ENCODE measurements at places on chromosomes 5 and 9.
A peak's percentile ranks its signal among the peaks of the same experiment; 100 is the strongest.

DNA sequence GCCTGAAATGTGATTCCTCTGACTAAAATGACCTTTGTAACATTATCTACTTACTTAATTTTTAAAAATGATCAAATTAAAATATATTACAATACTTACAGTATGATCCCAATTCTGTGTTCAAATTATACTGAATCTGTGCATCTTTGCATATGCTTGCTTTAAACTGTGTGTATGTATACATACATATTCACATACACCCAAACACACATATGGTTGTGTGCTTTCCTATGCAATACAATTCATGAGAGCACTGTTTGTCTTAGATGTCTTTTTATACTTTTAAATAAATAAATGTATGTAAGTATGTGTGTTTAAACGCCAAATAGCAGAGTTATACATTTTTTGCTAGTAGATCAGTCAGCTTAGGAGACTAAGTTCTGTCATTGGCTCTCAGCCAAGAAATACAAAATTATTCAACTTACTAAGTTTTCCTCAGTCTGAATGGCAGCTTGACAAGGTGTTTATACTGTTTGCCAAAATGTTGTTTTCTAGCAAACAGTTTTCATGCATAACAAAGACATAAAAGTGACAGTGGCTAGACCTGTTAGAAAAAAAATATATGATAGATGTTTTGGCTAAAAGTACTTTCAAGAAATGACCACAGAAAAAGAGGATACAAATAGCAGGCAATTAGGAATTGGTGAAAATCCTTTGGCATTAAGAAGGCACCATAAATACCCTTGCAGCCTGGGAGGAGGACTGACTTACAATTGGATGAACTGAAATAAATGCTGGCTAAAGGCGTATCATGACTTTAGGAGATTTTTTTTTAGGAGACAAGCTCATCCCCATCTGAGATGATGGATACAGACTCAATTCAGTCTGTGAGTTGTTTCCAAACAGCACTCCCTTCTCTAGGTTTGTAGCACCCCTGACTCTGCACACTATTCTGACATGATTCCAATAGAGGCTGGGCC lies 7.9 kb downstream of the TICAM2 start:
- DNase-seq = no peak

DNA sequence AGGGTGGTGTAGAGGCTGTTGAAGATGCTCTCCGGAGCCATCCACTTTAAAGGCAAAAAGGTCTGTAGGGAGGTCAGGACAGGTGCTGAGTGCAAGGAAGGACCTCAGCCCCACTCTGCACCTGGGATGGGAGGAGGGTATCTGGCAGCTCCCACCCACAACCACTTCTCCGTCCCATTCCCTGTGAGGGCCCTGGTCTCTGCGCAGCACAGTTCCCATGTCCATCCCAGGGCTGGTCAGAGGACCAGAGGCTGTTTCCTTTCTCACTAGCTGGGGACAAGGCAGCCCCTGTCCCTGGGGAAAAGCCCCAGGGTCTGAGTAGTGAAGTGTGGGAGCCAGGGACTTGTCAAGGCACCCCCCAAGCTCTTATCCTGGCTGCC lies 33.7 kb upstream of the CSF1R start:
- no peak for DNase-seq

DNA sequence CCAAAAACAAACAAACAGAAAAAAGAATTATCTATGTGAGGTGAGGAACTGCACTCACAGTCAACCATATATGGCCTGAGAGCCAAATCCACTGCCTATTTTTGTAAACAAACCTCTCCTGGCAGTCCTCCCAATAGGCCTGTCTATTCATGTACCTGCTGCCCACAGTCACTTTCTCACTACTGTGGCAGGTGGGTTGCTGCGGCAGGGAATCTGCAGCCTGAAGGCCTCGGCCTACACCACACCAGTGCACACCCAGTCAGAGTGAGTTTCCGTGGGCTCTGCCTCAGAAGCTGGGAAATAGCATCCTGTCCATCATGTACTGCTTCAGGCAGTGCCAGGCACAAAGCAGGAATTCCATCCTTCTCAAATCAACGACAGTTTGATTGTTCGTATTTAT lies 82.3 kb downstream of the SPTLC1 start:
- DNase-seq = no peak

- peak; percentile 42 for DNase-seq
Measured at GRCh38 chr5:153827397-153827796, 211.3 kb downstream of the FAM114A2 start.

DNA sequence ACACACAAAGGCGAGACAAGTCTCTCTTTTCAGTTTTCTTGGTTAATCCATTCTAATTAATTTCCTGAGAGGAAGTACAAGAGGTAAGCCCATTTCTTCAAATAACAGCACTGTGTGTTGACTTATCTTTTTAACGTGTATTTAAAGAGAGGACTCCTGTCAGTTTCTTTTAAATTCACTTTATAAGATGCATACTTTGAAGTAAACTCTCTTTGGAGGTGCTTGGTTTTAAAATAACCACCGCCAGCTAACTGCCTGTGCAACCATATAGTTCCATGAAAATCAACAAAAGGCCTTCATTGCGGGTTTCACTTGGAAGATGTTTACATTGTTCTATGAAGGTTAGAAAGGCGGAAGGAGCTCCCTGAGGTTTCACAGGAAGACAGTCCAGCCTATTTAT lies 13.1 kb upstream of the SERINC5 start:
- no peak for DNase-seq

- no peak for DNase-seq
Measured at GRCh38 chr5:134530301-134531077, 5.0 kb downstream of the JADE2 start.

- DNase-seq = no peak
Measured at GRCh38 chr9:120110520-120110919, 469.4 kb downstream of the CDK5RAP2 start.

- DNase-seq = no peak
Measured at GRCh38 chr5:54996466-54996865, 11.1 kb upstream of the ESM1 start.
